ENCODE measurements at places on chromosomes 13 and 19. TPM values are rescaled to one million over a fixed set of nuclear protein-coding genes. Genes with fewer than 3 reads are reported as not detected.

DNA sequence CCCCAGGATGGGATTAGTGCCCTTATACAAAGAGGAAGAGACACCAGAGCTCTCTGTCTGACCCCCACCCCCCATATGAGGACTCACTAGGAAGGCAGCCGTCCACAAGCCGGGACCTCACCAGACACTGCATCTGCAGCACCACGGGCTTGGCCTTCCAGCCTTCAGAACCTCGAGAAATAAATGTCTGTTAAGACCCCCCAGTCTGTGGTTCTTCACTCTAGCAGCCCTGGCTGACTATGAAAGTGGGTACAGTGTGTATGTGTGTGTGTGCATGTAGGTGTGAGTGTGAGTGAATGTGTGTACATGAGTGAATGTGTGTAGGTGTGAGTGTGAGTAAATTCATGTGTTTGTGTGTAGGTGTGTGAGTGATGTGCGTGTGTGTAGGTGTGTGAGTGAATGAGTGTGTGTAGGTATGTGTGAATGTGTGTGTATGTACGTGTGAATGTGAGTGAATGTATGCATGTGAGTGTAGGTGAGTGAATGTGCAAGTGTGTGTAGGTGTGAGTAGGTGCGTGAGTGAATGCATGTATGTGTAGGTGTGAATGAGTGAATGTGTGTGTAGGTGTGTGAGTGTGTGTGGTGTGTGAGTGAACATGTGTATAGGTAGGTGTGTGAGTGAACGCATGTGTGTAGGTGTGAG is 201.6 kb upstream of the ZNF536 start:
- no peak for DNase-seq

- no peak for DNase-seq
These were observed 11.7 kb downstream of the PLD3 start for GRCh38 chr19:40360020-40360707.

- DNase-seq = no peak
These were observed 160.1 kb downstream of the SPRY2 start for GRCh38 chr13:80180740-80181355.

Gene NCCRP1
- polyA plus RNA-seq = 4.7 TPM

Gene MYO16
- polyA plus RNA-seq = 0.40 TPM

Gene SHANK1
- polyA plus RNA-seq = 6.5 TPM

All from right renal pelvis (tissue), 4 donors.